Right renal pelvis (tissue), 4 donors: ENCODE measurements at places on chromosomes 4 and X.
A peak's percentile ranks its signal among the peaks of the same experiment; 100 is the strongest.

GRCh38 chrX:149715468-149715867, 3.6 kb downstream of the MAGEA11 start:
- DNase-seq: no peak

- DNase-seq: no peak
These were observed 25.5 kb upstream of the MANBA start for GRCh38 chr4:102786279-102786678.

- DNase-seq: no peak
These were observed 103.0 kb downstream of the SORCS2 start for GRCh38 chr4:7295197-7295910.

- DNase-seq: no peak
These were observed 642.3 kb upstream of the BOD1L1 start for GRCh38 chr4:14269824-14270223.

DNA sequence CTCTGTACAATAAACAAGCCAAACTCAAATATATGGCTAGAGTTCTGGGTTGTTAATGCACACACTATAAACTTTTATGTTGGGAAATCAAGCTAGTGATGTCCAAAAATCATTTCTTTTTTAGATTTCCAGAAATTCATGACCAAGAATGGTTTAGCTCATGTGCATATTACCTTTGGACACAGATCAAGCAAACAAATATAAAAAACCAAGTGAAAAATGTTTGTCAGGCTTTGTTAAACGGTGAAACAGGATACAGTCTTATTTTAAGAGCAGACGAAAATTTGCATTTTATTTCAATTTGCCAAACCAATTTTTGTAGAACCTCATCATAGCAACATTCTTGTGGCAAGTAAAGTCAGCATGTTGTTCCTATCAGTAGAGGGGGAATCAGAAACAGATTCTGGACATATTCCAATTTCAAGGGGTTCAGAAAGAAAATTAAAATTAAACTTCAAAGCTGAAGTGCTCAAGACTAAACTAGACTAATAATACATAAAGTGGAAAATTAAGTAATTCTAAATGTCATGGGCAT, 413.6 kb downstream of the TRIML1 start:
- DNase-seq: no peak

GRCh38 chr4:123559955-123560871, 163.6 kb downstream of the SPRY1 start:
- DNase-seq: no peak

GRCh38 chr4:13126976-13127910, 356.9 kb downstream of the RAB28 start:
- no peak for DNase-seq

GRCh38 chrX:3509934-3510333, 163.5 kb upstream of the MXRA5 start:
- DNase-seq: no peak

- DNase-seq: no peak
These were observed 25.8 kb downstream of the DOCK11 start for GRCh38 chrX:118521435-118521834.

- DNase-seq: no peak
These were observed 75.9 kb downstream of the PAQR3 start for GRCh38 chr4:78863254-78863869.

DNA sequence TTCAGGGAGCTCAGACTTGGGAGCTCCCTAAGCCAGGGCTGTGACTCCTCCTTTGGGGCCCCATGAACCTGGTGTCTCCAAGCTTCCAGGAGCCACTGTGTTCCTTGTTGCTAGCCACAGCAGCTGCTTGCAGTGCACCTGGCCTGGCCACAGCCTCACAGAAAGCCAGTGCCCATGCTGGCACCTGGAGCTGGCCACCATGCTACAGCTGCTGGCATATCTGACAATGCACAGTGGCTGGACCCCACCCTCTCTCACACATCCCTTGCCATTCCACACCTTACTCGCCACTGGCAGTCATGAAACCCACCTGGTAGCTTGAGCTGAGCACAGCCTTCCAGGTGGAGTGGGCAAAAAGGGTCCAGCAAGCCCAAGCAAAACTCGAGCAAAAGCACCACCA, 441.7 kb downstream of the ARAP2 start:
- no peak for DNase-seq

- no peak for DNase-seq
These were observed 644 bp downstream of the ERCC6L start for GRCh38 chrX:72238183-72238582.

GRCh38 chrX:53078943-53079342, 3.2 kb upstream of the TSPYL2 start:
- no peak for DNase-seq

- no peak for DNase-seq
These were observed 36.2 kb downstream of the ARHGAP10 start for GRCh38 chr4:147768113-147768512.

- DNase-seq: no peak
These were observed 700.6 kb upstream of the PITX2 start for GRCh38 chr4:111323496-111323895.

DNA sequence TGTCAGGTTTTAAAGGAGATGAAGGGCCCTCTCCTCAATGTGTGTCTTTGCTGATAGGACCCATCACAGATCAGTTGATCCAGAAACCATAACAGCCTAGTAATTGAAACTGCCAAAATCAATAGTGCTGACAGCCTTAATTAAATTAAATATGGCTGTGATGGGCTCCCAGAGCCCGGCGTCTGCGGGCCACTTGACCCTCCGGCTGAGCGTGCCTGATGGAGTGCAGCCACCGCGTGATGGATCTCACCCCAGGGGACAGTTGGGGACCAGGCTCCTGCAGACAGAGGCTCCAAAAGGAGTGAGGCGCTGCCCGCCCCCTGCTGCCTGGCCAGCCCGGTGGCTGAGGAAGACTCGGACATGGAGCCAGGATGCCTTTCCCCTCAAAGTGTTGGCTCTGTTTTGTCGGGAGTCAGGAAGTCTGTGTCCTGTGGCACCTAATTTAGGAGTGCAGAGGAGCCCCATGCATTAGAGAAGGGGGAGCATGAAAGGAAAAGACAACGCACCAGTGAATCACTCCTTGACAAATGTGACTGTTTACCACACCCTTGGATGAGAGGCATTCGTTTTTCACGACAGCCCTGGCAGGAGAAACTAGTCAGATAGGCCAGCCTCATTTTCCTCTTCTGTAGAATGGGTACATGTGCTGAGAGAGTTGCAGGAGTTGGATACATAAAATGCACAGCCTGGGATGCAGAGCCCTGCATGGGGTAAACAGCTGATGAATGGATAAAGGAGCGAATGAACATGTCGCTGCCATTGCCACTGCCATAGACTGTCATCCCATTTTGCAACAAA, 40.9 kb upstream of the MSX1 start:
- DNase-seq: no peak

GRCh38 chr4:111789901-111790640, 355.2 kb upstream of the FAM241A start:
- no peak for DNase-seq

DNA sequence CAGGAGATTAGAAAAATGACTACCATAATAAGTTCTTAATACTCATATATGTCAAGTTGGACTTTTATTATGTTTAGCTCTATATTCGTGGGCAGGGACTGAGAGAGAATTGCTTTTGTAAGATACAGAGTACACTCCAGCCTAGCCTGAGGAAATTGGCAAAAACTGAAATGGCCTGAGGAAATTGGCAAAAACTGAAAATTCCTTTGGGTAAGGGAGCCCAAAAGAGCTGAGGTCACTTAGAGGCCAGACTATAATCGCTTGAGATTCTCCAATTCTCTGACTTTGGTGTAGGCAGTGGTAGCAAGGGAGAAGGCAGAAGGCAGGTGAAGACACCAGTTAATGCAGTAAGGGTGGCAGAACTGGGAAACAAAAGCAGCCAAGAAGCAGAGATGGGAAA, 124.5 kb upstream of the HCCS start:
- DNase-seq: no peak

DNA sequence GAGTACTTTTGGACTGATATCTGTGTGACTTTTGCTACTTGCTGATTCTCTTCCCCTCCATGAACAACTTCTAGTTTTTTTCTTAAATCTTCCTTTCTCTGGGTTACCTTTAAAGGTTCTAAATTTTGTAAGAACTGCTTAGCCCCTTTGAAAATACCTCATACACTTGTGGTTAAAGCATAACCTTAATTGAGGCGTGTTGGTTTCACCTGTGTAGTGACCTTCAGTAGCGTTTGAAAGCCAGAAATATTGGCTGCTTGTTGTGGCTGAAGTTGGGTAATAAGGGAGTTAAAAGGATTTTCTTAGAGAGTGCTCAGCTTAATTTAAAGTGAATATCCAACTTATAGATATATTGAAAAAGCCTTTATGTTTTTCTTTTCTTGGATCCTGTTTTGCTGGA, 32.0 kb downstream of the MAGEC1 start:
- no peak for DNase-seq

GRCh38 chr4:20859097-20859781, 159.0 kb downstream of the PACRGL start:
- DNase-seq: no peak

DNA sequence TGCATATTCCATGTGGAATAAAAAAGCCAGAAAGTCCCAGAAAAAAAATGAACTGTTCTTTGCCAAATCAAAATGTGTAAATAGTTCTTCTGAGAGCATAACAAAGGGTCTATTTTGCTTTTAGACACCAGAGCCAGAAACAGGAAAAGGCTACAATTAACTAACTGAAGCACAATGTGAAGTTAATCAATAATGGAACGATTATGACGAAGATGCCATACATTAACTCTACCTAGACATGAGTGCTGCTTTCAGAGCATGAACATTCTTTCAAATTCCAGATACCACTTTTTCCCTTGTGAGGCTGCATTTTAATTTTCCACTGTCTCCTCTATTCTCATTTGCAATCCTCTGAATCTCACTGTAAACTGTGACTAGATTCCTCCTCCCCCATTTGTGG, 48.7 kb upstream of the PHOX2B start:
- no peak for DNase-seq

GRCh38 chrX:82335772-82336171, 1133.9 kb downstream of the SH3BGRL start:
- no peak for DNase-seq

GRCh38 chr4:80471756-80472155, 136.2 kb downstream of the CFAP299 start:
- DNase-seq: peak; percentile 53

- no peak for DNase-seq
These were observed 511 bp upstream of the DUSP21 start for GRCh38 chrX:44843318-44843702.

DNA sequence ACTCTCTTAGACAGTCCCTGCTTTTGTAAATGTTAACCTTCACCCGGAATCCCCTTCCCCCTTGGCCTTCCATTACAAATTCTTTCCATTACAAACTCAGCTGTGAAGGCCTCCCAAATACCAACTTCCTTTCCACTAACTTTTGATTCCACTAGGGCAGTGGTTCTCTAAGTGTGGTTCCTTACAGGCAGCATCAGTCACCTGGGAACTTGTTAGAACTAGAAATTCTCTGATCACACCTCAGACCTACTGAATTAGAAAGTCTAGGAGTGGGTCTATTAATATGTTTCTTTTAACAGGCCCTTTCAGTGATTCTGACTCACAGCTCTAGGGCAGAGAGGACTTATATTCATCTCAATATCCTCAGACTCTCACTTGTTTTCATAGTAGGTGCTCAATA, 19.0 kb upstream of the MRPL1 start:
- DNase-seq: no peak

- no peak for DNase-seq
These were observed 760.4 kb upstream of the PABPC4L start for GRCh38 chr4:134961963-134962362.
